NCI-H1417 (cell line): ENCODE measurements at places on chromosomes 16 and 17.

DNA sequence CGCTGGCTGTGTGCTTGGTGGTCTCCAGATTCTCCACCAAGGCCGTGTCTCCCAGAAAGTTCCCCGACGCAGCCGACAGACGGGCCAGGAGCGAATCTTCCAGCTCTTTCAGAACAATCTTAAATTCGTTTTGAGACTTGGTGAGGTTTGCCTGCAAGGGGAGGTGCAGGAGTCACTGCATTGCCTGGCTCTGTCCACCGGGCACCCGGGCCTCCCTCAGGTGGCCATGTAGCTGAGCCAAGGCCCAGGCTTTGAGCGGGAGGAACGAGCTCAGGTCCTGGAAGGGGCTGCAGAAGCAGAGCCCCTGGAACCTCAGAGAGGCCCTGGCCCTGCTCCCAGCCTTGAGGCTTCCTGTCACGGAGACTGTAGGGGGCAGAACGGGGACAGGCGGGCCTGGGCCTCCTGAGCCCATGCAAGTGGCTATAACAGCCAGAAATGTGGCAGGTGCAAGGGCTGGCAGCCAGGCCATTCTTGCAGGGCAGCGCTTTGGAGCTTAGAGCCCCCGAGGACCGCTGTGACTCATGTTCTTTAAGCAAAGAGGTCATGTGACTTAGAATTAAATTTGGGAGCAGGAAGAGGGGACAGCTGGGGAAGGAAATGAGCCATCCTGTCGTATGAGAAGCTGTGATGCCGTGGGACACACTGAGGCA lies 72.4 kb downstream of the PGS1 start:
- DNase-seq: no peak

DNA sequence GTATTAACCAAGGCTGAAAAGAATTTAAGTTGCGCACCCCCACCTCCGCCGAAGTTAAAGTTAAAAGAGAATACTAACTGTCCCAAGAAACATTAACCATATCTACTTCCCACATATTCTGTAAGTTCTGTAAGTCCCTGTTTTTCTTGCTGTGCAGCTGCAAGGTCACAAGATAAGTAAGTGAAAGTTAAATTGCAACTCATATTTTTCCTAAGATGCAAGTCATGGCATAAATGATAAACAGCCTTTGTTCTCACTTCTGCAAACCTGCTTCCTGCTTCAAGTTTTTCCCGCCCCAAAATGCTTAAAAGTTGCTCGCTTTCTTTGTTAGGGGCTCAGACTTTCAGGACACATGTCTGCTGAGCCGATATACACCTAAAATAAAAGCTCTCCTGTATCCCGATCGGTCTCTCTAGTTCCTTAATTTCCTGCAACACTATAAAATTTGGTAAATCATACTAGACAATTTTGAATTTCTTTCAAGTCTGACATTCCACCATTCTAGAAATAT lies 32.6 kb upstream of the ABCA9 start:
- no peak for DNase-seq

DNA sequence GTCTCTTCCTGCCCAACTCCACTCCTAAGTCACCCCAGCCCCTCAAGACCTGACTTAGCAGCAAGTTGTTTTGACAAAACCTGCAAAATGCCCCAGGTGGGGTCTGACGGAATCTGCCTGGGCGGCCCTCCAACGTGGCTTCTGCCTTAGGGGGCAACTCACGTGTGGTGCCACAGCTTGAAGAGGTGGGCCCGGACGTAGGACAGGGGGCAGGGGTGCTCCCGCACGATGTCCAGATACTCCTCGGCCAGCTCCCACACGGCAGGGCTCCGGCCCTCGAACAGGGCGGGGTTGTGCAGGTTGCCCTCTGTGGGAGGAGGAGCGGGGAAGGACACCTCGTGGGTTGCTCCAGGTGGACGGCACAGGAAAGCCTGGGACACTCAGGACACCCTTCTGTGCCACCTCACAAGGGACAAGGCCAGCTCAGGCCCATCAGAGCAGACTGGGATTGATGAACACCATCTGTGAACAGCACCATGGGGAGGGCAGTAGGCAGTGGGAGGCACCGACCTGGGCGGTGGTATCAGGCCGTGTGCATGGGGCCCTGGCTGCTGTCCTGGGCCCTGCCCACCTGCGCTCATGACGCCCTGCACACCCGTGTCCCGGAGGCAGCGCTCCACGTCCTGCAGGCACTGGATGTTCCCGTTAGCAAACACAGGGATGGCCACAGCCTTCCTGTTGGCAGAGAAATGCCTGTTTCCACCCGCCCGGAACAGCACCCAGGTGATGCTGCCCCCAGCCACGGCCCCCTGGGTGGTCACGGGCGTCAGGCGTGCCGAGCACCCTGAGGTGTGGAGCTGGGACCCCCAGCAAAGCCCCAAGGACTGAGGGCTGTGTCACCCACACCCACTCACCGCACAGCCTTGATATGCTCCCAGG lies 4.3 kb downstream of the DUS1L start:
- no peak for DNase-seq

DNA sequence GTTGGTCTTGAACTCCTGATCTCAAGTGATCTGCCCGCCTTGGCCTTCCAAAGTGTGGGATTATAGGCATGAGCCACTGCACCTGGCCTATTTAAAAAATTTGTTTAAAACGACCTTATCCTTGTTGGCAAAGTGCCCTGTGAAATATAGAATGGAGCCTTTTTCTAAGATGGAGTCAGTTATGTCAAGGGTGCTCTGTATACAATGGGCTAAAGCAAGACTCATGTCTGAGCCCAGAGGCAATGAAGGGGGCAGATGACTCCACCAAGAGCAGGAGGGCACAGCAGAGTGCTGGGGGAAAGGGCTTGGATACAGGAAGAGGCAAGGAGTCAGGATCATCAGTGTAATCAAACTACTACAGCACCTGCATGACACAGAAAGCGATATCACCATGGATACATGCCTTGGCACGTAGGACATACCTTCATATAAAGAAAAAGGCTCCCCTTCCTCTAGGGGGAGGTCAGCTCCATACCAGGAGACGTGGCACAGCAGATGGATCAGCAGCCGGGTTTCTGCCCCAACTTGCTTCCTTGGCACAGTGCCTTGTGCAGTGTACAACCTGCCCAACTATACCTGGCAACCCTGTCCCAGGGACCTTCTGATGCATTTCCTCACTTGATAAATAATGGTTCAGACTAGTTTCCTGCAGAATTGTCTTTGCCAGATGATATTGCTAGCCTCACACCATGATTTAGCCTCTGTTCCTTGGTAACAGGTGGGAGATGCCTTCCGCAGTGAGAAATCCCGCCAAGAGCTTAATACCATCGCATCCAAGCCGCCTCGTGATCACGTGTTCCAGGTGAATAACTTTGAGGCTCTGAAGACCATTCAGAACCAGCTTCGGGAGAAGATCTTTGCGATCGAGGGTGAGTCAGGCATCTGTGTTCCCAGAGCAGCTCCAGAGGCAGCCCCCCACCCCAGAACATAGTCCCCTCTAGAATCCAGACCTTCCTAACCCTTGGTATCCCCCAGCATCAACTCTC lies 15.3 kb downstream of the ITGAM start:
- DNase-seq: no peak

DNA sequence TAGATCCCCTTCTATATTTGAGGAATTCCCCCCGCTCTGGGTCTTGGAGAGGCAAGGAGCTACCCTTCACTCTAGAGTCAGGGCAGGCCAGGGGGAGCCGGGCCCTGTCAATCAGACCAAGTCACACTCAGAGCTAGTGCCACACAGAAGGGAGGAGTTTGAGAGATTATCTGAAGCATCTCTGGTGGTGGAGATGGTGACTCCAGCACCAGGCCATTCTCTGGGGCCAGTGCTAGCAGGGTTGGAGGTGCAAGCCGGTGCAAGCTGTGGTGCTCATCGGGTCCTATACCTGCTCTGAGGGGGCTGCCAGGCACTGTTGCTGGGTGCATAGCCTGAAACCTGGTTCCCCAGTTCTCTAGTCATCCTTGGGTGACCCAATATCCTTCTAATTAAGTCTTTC lies 201.2 kb downstream of the COPRS start:
- no peak for DNase-seq

DNA sequence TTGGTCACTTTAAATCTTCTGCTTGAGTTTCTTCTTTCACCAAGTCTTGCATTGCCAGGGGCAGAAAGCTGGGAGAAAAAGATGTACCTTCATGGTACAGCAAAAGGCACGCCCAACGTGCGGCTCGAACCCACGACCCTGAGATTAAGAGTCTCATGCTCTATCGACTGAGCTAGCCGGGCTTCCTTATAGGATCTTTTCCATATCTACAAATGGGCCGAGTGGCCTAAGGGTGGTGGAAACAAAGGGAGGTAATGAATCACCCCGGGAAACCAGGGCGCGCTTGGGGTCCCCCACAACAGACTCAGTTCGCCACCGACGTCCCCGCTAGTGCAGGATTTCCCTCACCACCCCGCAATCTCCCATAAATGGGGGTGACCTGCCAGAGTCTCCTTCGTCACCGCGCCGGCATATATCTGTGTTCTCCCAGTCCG lies 7.5 kb upstream of the OR1F1 start:
- no peak for DNase-seq

GRCh38 chr17:34527908-34528470 lies 51.4 kb upstream of the TMEM132E start:
- DNase-seq: no peak

DNA sequence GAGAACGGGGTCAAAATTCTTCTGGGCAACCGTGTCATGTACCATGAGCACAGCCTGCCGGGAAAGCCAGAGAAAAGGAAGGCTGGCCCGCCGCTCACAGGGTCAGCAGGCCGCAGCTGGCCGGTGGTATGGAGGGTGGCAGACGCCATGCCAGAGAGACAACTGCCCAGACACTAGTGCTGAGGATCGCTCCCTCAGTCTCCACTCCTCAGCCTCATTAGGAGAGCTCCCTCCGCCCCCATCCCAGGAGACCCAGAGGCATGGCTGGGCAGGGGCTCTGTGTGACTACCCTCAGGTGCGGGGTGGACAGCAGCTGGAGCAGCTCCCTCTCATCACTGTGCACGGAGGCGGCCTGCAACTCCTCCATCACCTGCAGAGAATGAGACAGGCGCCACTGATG lies 3.2 kb downstream of the MPP3 start:
- no peak for DNase-seq

GRCh38 chr16:23824909-23825308 lies 10.9 kb upstream of the PRKCB start:
- DNase-seq: no peak

DNA sequence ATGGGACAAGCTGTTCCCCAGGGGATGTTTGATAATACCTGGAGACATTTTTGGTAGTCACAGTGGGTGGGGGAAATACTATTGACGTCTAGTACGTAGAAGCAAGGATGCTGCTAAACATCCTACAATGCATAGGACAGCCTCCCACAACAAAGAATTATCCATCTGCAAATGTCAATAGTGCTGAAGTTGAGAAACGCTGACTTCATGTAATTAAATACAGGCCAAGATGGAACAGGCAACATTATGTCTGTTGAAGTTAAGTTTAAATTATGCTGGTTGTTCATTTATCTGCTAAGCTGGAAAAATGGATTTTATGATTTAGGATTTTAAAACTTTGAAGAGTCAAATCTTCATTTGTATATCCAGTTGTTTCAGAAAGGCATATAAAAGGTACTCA lies 341.2 kb upstream of the DYNLRB2 start:
- no peak for DNase-seq

DNA sequence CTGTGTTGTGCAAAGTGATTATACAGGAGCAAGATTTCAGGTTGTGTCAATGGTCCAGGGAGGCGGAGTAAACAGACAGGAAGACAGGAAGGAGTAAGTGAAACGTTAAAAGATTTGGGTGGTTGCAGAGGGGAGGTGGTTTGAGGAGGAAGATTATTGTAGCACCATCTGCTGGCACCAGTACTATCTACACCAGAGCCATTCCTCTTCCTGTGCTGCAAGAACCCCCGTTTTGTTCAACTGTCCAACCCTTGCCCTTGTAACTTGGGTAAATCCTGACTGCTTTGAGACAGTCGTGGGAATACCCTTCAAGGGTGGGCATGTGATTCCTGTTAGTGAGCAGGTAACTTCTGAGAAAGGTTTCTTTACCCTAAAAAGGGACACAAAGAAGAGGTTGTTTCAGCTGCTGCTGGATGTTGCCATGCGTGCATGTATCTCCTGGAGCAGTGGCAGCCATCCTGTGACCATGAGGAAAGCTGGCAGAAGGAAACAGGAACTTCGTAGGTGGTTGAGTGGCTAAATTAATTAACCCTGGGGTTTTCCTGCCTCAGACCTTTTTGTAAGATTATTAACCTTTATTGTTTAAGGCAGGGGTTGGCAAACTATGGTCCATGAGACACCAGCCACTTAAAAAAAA lies 124.1 kb downstream of the PRKCA start:
- no peak for DNase-seq

DNA sequence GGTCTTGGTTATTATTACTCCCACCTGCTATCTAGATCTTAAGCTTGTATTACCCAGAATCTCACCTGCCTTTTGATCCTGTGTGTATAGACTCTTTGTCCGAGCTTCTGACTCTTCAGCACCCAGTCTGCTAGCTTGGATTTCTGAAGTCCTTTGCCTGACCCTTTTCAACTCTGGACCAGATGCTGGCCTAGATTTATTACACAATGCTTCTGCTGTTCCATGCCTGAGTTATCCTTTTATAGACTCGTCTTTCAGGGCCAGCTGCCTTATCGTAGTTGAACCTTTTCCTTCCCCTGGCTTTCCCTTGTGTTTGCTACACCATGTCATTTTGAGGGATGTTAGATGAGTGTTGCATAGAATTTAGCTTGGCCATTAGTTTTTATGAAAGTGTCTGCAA lies 32.6 kb downstream of the RHOT1 start:
- no peak for DNase-seq

- DNase-seq: no peak
These were observed 11.4 kb downstream of the RAPGEFL1 start for GRCh38 chr17:40188694-40189093.

DNA sequence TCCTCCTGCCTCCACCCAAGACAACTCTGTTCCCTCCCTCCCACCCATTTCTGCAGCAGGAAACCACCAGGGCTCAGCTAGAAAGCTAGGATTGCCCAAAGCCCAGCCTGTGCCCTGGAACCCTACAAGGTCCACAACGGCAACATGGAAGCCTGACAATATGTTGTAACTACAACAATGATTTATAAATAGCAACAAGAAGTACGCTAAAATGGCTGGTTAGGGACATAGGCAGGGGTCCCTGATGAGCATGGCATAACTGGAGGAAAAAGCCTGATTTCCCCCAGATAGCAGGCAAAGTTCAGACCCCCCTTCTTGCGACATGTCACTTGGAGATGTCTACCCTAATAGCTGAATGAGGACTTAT lies 6.6 kb downstream of the ST3GAL2 start:
- no peak for DNase-seq

- no peak for DNase-seq
These were observed 42.2 kb downstream of the NDEL1 start for GRCh38 chr17:8477715-8478441.

- DNase-seq: no peak
These were observed 12.5 kb downstream of the ZNF652 start for GRCh38 chr17:49349541-49349940.

GRCh38 chr16:66308096-66308495 lies 58.4 kb upstream of the CDH5 start:
- no peak for DNase-seq

- no peak for DNase-seq
These were observed 14.1 kb upstream of the NLRP1 start for GRCh38 chr17:5598457-5598856.

DNA sequence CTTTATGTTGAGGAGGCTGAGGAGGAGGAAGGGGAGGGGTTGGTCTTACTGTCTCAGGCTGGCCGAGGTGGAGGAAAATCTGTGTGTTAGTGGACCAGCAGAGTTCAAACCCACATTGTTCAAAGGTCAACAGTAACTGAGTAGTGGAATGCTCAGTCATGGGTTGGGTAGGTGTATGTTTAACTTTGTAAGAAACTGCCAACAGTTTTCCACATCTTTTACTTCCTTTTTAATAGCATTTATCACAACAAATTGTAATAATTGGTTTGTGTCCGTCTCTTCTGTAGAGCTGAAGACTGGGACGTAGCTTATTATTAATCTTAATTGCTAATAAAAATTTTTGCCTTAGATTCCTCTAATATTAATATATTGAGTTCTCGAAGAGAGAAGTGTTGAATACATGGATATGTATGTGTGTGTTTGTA lies 5.3 kb downstream of the ATP6V0A1 start:
- no peak for DNase-seq
